Activated naive CD8-positive, alpha-beta T cell treated with anti-CD3 and anti-CD28 coated beads, Interleukin-2, amount 50 U/mL, for 24 hours (primary cell): ENCODE measurements at places on chromosomes 2 and 18.

GRCh38 chr18:59814891-59815290, 84.9 kb upstream of the PMAIP1 start:
- no peak for DNase-seq

GRCh38 chr2:127542231-127542630, 6.7 kb downstream of the MYO7B start:
- no peak for DNase-seq

DNA sequence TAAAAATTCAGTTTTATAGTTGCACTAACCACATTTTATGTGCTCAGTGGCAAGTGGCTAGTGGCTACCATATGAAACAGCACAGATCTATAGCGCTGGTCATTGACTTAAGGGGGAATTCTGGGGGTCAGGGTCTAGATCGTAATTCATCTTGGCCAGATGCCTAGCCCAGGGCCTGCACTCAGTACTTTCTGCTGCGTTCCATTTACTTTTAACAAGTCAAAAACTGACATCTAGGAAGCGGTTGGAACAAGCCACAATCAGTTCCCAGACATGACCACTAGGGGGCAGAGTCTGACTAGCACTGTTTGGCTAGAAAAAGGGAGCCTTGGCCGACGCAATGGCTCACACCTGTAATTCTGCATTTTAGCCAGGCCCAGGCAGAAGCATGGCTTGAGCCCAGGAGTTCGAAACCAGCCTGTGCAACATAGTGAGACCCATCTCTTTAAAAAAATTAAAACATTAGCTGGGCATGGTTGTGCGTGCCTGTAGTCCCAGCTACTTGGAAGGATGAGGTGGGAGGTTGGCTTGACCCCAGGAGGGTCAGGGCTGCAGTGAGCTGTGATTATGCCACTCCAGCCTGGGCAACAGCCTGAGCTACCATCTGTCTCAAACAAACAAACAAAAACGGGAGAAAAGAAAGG, 9.0 kb upstream of the TMBIM1 start:
- peak; percentile 88 for DNase-seq

DNA sequence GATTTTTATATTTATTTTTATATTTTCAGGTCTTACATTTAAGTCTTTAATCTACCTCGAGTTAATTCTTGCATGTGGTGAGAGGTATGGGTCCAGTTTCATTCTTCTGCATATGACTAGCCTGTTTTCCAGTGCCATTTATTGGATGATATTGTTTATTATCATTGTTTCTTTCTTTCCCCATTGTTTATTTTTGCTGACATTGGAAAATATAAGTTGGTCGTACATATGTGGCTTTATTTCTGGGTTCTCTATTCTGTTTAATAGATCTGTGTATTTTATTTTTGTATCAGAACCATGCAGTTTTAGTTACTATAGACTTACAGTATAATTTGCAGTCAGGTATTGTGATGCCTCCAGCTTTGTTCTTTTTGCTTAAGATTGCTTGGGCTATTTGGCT, 113.4 kb upstream of the VWC2L start:
- DNase-seq, result no peak

- no peak for DNase-seq
Measured at GRCh38 chr2:70941701-70942100, 6.0 kb downstream of the ATP6V1B1 start.

DNA sequence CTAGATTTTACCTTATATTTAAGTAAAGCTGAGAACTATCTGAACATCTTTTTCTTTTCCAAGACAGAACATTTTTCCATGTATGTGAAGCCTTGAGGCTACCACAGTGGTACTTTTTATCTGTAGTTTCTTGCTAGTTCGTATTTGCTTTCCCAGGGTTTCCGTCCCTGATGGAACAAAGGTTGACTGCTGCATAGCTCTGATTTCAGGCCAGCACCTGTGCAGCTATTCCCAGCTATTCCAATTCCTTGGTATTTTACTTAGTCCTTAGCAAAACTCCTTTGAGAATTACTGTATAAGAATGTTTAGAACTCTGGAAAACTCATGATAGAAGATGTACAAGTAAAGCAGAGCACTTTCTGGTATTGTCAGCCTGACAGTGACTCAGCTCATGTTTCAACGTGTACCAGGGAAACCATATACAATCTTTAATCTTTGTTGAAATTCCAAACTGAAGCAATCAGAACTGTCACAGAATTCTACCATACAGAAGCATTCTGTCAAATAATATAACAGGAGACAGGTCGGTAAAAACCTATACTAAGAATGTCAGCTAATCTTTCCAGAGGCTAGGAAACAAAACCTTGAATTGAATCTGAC, 162.2 kb downstream of the PKP4 start:
- no peak for DNase-seq

DNA sequence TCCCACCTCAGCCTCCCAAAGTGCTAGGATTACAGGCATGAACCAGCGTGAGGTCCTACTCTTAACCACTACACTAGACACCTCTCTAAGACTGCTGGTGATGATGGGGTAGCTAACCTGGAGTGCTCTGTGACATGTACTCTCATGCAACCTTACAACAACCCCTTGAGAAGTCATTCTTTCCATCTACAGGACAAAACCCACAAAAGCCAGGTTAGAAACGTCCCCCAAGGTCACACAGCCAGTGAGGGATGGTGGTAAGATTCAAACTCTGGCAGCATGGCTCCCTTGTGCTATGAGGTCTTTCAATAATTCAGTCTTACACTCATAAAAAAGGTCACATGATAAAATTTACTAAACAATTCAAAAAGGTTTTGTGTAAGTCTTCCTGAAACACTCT, 94.8 kb upstream of the SERTAD2 start:
- peak; percentile 36 for DNase-seq

- DNase-seq, result no peak
Measured at GRCh38 chr2:122908159-122908558, 1116.9 kb upstream of the CNTNAP5 start.

DNA sequence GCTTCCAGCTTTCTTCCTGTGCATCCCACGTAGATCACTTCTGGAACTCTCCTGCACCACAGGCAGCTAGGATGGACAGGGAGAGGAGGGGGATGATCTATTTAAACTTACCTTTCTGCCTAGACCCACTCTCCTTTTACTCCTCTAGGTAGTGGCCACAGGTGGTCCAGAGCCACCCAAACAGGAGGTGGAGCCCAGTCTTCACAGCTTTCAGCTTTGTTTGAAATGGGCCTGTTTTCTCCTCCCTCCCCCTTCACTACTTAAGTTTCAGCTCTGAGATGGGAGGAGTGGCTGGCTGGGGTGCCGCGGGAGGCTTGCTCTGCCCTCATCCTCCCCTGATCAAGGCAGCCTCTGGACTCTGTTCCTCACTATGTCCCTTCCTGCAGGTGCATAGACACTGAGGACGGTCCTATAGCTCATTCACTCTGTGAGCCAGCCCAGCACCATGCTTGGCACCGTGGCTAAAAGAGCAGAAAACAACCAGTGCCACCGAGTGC, 12.6 kb upstream of the CELF4 start:
- DNase-seq, result no peak

GRCh38 chr2:241357531-241357930, 1.4 kb downstream of the FARP2 start:
- no peak for DNase-seq

- no peak for DNase-seq
Measured at GRCh38 chr2:240501531-240501991, 56.2 kb downstream of the ANKMY1 start.

- no peak for DNase-seq
Measured at GRCh38 chr18:32379891-32380290, 90.8 kb downstream of the GAREM1 start.

GRCh38 chr18:56307354-56308170, 330.8 kb downstream of the TXNL1 start:
- no peak for DNase-seq

DNA sequence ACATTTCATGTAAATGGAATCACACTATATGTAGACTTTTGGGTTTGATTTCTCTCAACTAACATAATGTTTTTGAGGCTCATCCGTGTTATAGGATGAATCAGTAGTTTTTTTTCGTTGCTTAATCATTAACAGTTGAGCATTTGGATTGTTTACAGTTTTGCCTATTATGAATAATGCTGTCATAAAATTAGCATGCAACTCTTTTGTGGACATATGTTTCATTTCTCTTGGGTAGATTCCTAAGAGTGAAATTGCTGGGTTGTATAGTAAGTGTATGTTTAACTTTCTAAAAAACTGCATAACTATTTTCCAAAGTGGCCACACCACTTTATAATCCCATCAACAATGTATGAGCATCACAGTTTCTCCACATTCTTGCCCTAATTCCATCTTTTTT, 7.7 kb upstream of the RHBDD1 start:
- no peak for DNase-seq

DNA sequence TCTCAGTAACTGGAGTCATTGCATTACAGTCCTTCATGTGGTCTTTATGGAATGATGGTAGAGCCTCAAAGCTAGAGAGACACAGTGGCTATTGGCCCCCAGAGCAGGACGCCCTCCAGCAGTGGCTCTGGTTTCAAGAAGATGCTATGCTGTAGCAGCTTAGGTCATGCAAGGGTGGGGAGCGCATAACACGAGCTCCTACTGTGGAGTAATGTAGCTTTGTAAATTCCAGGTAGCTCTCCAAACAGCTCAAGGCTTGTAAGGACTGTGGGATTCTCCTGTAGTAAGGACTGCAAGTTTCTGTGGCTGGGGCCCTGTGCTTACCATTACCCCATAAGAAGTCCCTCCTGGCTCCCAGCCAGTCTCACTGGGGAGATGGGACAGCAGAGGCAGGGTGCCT, 15.6 kb downstream of the APLF start:
- DNase-seq, result no peak

DNA sequence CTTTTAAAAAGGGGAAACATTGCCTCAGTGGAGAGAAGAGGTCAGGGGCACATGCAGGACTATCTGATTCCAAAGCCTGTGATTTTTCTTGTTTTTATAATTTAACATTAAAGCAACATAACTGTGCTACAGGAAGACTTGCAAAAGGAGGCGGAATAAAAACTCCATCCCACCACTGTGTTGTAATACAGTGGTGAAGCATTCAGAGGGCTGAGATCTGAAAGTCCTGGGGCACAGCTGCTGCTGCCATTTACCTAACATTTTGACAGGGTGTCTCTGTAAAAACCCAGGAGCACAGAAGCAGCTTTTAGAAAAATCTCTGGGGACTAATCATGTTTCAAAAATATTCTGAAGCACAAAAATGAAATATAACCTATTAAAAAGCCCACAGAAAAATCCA, 97.6 kb downstream of the GRB14 start:
- DNase-seq, result no peak

- no peak for DNase-seq
Measured at GRCh38 chr18:706405-706804, 6.0 kb downstream of the ENOSF1 start.

DNA sequence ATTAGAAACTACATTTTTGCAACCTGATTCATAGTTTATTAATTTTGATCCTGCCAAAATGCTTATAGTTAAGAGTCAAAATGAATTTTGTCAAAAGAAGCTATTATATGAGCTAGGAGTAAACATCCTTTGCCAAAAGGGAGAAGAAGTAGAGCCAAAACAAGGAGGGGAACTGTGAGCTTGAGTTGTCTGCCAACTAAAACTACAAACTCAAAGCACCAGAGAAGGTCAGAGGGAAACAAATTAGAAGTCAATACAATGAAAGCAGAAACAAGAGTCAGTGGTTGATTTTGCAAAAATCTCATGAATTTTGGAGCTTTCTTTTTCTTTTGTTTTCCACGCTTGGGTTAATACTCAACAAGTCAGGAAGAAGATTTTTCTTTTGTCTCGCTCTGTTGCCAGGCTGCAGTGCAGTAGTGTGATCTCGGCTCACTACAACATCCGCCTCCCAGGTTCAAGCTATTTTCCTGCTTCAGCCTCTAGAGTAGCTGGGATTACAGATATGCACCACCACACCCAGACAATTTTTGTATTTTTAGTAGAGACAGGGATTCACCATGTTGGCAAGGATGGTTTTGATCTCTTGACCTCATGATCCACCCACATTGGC, 508.5 kb downstream of the RIT2 start:
- no peak for DNase-seq

DNA sequence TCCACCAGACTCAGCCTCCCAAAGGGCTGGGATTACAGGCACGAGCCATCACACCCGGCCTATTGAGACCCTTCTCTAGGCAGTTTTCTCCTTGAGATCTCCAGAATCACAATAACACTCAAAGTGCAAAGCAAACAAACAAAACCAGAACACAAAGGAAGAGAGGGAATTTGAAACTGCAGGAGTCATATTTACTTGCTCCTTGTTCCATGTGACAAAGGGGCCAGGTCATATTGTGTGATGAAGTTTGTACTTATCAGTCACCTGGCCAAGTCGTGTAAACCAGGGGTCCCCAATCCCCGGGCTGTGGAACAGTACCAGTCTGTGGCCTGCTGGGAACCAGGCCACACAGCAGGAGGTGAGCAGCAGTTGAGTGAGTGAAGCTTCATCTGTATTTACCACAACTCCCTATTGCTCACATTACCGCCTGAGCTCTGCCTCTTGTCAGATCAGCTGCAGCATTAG, 26.5 kb downstream of the SCYGR8 start:
- no peak for DNase-seq

DNA sequence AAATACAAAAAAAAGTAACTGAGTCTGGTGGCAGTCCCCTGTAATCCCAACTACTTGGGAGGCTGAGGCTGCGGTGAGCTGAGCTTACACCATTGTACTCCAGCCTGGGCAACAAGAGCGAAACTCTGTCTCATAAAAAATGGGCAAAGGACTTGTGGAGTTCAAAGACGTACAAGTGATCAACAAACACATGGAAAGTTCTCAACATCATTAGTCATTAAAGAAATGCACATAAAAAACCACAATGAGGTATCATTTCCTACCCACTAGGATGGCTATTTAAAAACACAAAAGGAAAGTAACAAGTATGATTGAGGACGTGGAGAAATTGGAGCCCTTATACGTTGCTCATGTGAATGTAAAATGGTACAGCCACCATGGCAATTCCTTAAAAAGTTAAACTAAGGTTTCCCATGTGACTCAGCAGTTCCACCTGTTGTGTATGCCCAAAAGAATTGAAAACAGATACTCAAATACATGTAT, 52.3 kb downstream of the RAB10 start:
- no peak for DNase-seq

DNA sequence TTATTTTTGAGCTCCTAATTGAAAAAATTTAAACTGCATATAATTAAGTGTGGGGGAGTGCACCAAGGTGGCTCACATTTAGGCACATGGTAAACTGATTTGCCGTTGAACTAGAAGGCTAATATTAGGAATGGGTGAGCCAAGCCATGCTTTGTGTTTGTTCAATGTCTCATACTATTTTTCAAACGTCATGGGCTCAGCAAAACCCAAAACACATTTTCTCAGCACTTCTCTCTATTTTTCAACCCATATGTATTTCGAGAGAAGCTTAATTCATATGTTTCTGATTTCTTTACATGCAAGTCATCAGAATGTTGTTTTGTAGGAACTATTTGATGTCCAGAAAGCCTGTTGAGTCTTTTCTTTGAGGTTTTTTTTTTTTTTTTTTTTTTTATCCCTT, 291.2 kb downstream of the TCF4 start:
- no peak for DNase-seq

DNA sequence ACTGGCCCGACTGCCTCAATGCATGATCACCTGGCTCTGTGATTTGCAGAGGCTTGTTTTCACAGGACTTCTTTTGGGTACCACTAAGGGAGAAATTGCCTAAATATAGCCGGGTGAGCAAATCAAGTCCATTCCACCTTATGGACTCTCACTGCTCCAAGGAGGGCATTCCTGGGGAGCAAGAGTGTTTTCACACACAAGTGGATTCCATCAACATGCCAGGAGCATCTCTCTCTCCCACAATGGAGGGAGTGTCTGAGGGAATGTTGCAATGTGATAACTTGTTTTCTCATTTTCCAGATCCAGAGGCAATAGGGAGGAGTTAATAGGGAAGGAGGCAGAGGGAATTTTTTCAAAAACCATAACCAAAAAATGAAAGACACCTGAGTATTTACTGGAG, 250.7 kb downstream of the SATB2 start:
- no peak for DNase-seq

GRCh38 chr18:49899657-49900330, 86.5 kb upstream of the ACAA2 start:
- DNase-seq, result no peak
